ENCODE measurements at places on chromosomes 1 and 21.

DNA sequence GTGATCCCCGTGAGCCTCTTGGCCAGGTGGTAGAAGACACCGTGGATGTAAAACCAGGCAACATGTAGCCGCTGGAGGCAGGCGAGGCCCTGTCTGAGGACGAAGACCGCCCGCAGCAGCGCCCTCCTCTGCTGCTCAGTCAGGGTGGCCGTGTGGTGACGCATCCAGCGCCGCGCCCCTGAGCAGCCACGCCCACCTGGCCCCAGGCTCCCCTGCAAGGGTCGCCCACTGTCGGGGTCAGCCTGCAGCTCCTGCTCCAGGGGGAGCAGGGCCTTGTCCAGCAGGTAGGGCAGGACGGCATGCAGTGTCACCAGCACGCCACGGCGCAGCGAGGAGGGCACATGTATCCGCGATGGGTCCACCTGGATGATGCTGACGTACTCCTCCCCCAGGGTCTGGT is 3.9 kb downstream of the PEX10 start:
- no peak for DNase-seq
- peaks cover 23% of the 10 kb centered on the region for H3K36me3 ChIP-seq
- no peak overlapping the region for H3K27ac ChIP-seq
- no peak overlapping the region for H3K4me3 ChIP-seq
- peaks cover 10% of the 10 kb centered on the region for H3K27me3 ChIP-seq

DNA sequence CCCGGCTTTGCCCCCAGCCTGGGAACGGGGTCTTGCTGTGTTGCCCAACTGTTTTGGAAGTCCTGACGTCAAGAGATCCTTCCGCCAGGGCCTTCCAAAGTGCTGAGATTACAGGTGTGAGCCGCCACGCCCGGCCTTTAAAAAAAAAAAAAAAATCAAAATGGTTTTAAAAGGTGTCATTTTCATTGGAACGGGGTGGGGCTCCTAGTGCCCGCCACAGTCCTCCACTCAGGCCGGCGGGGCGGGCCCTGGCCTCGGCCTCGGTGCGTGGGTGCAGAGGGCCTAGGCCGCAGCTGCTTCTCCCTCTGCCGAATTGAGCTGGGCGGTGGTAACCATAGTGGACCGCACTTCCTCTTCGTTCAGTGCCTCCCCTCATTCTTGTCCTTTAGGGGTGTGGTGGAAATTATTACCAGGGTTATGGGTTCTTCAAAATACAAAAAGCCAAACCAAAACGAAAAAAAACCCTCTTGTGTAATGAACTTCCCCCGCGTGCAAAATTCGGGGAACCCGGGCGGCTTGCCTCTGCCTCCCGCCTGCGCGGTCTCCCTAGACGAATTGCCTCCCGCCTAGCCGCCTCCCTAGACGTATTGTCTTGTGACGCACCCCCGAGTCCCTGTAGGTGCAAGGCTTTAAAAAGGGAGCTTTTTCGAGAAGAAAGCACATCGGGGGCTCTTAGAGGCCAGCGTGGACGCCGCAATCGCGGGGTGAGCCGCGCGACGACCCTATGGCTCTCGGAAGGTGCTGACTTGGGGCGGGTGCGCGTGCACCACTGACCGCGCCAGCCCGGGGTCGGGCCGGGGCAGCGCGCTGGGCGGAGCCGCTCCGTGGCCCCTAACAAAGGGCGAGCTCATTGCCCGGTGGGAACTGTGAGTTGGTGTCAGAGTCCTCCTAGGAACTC is 10.5 kb upstream of the SPEN start:
- peaks cover under 1% of the 10 kb centered on the region for H3K36me3 ChIP-seq
- no peak overlapping the region for H3K27ac ChIP-seq
- DNase-seq: no peak
- H3K27me3 ChIP-seq: peaks cover 12% of the 10 kb centered on the region

DNA sequence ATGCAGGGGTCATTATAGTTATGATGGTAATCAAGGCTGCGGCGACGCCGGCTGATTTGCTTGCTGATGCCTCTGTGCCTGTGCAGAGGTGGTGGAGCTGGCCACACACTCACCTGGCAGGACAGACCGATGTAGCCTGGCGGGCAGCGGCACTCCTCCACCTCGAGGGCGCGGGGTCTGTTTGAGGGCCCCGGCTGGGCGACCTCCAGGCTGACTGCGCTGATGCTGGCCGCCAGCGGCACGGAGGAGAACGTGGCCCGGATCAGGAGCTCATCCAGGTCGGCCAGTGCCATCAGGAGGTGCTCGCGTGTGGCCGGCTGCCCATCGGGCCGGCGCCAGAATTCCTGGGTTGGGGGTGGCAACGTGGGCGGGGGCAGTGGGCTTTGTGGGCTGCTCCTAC is 52.7 kb downstream of the LDLRAD2 start:
- H3K27ac ChIP-seq: no peak overlapping the region
- peaks cover 2% of the 10 kb centered on the region for H3K4me1 ChIP-seq
- peaks cover 19% of the 10 kb centered on the region for H3K27me3 ChIP-seq

DNA sequence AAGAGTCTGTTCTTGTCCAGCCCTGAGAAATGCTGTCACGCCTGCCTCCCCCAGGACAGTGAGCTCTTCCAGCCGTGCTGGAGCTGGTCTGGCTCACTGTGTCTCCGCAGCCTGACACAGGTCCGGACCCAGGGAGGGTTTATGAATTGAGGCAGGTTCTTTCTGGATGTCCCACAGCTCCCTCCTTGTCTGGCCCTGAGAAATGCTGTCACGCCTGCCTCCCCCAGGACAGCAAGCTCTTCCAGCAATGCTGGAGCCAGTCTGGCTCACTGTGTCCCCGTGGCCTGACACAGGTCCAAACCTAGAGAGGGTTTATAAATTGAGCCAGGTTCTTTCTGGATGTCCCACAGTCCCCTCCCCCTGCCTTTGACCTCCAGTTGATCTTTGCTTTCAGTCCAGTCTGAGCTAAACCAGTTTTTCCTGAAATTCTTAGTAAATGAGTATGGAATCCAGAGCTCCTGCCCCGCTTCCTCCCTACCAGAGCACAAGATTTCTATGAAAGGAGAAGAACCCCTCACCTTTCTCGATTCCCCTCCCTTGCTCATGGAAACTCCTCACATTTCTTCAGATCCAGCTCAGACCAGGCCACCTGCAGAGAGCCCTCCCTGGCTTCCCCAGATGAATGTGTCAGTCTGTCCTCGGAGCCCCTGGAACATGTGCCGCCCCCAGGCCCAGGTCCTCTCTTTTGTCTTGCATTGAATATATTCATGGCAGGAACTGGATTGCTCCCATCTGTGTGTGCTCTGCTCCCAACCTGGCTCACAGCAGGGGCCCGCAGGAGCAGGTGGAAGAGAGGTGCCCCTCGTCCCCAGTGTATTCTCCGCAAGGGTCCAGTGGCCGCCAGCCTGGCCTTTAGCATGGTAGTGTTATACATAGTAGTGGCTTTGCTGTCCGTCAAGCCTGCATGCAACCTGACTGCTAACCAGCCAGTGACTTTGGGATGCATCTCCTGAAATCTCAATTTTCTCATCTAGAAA is 116.3 kb downstream of the EPHB2 start:
- H3K27ac ChIP-seq: no peak overlapping the region
- H3K4me3 ChIP-seq: no peak overlapping the region
- no peak for DNase-seq
- H3K36me3 ChIP-seq: peaks cover 3% of the 10 kb centered on the region
- peaks cover 2% of the 10 kb centered on the region for H3K27me3 ChIP-seq
- H3K4me1 ChIP-seq: peaks cover 19% of the 10 kb centered on the region

Data from endothelial cell (in vitro differentiated cells).